ENCODE measurements at places on chromosomes 12 and 14. TPM values are rescaled to one million over a fixed set of nuclear protein-coding genes. Genes with fewer than 3 reads are reported as not detected.

DNA sequence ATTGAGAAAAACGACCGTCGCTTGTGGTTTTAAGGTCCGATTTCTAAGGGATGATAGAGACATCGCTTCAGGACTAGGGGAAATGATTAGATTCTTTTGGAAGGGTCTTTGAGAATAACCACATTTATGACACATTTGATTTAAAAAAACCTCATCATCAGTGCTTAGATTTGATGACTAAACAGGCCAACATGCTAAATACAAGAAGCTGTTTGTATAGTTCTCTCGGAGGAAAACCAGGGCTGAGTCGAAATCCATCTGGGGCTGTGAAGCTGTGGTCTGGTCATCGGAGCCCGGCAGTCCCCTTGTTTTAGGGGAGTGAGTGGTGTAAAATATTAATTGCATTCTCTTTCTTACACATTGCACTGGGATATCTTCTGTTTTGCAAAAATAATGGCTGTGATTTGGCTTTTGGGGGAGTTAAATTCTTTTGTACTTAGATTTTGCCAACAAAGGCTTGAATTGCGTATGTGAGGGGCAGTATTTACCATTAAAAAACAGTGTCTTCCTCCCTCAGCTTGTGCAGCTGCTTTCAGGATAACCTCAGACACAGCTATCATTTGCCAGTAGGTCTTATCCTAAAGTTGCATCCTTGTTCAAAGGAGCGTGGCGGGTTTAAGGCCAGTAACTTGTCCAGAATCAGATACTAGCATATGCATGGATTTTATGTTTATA lies 550 bp downstream of the GNG2 start:
- no peak for DNase-seq
- H3K4me1 ChIP-seq, result peaks cover 34% of the 10 kb centered on the region
- H3K27ac ChIP-seq, result peak overlapping the region; percentile 78
- H3K4me3 ChIP-seq, result peak overlapping the region; percentile 79

DNA sequence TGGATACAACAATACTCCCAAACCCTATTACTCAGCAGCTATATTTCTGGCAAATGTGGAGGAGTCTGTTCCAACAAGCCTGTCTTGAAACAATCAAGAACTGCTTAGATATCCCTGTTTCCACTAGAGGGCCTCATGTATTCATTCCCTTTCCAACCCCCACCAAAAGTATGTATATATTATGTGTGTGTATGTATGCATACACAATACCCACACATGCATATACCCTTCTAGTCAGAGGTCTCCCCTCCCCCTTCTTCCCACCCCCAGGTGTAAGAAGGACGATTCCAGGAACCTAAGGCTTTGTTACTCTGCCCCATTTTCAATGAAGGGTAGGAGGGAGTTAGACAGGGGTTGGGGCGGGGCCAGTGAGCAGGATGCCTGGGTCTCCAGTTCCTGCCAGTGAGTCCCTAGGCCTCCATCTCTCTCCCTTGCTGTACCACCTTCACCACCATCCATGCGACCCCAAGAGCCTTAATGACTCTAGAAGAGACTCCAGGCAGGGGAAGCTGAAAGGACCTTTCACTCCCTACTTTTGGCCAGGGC lies at the start of gene DGKA:
TSS of gene DGKA (plus strand) at position 392 of the 546 bp plus-strand sequence. CDS start 5,342 bp downstream, outside the sequence.
- peak within 1 kb of the TSS; percentile 99 for H3K27ac ChIP-seq
- peak within 1 kb of the TSS; percentile 60 for H3K4me3 ChIP-seq
- no peaks in the 10 kb centered on the region for H3K36me3 ChIP-seq
- H3K27me3 ChIP-seq, result no peaks in the 10 kb centered on the region

- H3K4me1 ChIP-seq, result no peaks in the 10 kb centered on the region
- H3K27ac ChIP-seq, result no peak overlapping the region
- no peaks in the 10 kb centered on the region for H3K36me3 ChIP-seq
- H3K4me3 ChIP-seq, result no peak overlapping the region
- H3K27me3 ChIP-seq, result no peaks in the 10 kb centered on the region
Measured at GRCh38 chr12:103637429-103637828, 50.4 kb downstream of the STAB2 start.

GRCh38 chr12:88594780-88595179 lies 14.5 kb upstream of the KITLG start:
- DNase-seq, result no peak
- H3K36me3 ChIP-seq, result no peaks in the 10 kb centered on the region
- no peak overlapping the region for H3K4me3 ChIP-seq

GRCh38 chr12:52052468-52053186 lies 1.4 kb downstream of the NR4A1 start:
- peaks cover 47% of the 10 kb centered on the region for H3K4me1 ChIP-seq
- peak overlapping the region; percentile 55 for H3K4me3 ChIP-seq
- no peak for DNase-seq
- H3K27ac ChIP-seq, result peak overlapping the region; percentile 93

MUCL1 gene
- not detected for total RNA-seq

PLEKHH1 gene
- total RNA-seq, result 1.7 TPM

CCDC196 gene
- not detected for total RNA-seq
